NCI-H446 treated with DMSO at 0.1 percent for 48 hours (cell line): ENCODE measurements at places on chromosomes 16 and 17.

GRCh38 chr17:77246110-77247047 is 105.6 kb downstream of the SEC14L1 start:
- DNase-seq: no peak

DNA sequence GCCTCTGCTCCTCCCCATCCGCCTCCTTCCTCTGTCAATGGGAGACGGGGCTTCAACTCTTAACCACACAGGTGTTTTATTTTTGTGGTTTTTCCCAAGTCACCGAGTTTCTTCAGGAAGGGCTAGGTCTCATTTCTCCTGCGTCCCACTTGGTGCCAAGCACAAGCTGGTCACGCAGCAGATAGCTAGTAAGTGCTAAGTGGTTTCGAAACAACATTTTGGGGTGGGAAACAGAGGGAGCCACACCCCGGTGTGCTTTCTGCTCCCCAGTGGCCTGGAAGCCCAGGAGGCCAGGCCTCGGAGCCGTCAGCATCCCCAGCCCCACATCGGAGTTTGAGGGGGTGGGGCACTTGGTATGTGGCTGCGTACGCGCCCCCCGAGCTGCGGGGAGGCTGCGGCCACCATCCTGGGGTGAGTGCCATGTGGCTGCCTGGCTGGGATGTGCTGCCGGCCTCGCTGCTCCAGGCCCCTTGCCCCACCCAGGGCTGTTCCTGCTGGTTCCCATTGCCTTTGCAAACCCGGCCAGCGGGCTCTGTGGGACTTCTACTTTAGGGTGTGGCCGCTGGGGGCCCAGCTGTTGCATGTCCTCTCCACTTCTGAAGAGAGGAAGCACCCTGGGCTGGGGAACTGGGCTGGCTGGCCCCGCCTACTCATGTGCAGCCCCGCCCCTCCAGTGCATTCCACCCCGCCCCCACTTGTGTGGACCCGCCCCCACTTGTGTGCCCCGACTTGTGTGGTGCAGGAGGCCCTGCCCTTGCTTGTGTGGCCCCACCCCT is 55.6 kb downstream of the BAIAP2 start:
- DNase-seq: no peak

GRCh38 chr16:21937336-21937829 is 15.8 kb upstream of the UQCRC2 start:
- DNase-seq: no peak

- no peak for DNase-seq
These were observed 665.3 kb upstream of the RBFOX1 start for GRCh38 chr16:6667393-6667792.

- no peak for DNase-seq
These were observed 108.2 kb downstream of the BRIP1 start for GRCh38 chr17:61755078-61755477.

GRCh38 chr17:80705988-80706387 is 161.3 kb downstream of the RPTOR start:
- DNase-seq: peak; percentile 25

GRCh38 chr16:55809851-55810250 is 23.0 kb downstream of the CES1 start:
- DNase-seq: no peak

DNA sequence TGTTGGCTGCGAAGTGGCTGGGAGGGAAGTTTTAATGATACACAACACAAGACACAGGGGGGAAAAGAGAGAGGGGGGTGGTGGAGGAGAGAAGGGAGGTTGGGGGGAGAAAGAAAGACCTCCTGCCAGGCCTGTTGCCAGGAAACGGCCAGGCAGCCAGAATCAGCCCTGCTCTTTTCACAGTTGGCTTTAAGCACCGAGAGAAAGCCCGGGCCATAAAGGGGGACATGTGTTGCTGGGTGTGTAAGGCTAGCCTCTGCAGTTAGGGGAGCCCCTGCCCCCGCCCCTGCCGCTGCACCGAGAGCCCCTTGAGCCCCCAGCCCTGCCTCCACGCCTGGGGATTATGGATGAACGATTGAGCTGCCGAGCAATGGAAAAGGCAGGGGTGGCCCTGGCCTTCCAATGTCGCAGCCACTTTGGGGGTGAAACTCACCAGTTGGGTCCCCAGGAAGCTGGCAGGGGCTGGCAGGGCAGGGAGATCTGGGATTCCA is 13.9 kb upstream of the WNT3 start:
- no peak for DNase-seq

GRCh38 chr16:87409781-87410180 is 17.6 kb downstream of the MAP1LC3B start:
- no peak for DNase-seq

GRCh38 chr16:17518441-17518840 is 47.7 kb upstream of the XYLT1 start:
- no peak for DNase-seq

- DNase-seq: no peak
These were observed 31.1 kb downstream of the SLFN11 start for GRCh38 chr17:35342276-35342675.

DNA sequence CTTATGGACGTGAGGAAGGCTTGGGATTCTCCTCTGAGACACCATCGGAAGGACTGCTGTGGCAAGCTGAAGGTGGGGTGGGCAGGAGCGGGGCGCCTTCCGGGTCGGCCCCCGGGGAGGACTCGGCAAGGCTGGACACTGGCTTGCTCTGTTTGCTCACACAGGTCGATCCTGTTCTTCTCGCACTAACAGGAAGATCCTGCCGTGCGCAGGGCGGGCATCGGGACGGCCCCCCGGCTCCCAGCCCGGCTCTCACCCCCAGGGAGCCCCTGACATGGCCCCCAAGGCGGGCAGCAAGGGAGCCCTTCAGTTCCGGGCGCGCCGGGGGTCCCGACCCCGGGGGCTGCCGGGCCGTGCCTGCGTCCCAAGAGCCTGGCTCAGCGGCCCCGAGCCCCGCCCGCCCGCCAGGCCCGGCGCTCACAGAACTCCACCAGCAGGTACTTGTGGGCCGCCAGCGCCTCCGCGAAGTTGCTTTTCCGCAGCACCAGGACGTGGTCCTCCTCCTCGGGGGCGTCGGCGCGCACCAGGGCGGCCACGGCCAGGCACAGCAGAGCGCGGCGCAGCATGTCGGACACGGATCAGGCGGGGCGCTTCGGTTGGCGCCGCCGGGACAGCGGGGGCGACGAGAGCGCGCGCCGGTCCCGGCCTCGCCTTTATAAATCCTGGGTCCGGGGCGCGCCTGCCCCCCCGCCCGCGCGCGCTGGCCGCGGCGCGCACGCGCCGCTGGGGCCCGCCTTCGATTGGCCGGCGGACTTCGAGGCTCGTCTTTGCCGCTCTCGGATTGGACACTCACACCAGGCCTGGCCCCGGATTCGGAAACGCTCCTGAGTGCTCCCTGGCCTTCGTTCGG is at the start of gene P4HB:
TSS of gene P4HB (minus strand) at position 630 of the 850 bp plus-strand sequence. CDS start at position 566, 64 bp downstream.
- DNase-seq: no peak
